ENCODE measurements at places on chromosomes 11 and 22. TPM values are rescaled to one million over a fixed set of nuclear protein-coding genes. Genes with fewer than 3 reads are reported as not detected.

GRCh38 chr22:49365191-49365837 lies 462.4 kb downstream of the BRD1 start:
- no peak overlapping the region for H3K4me3 ChIP-seq
- no peak overlapping the region for H3K27ac ChIP-seq
- DNase-seq, result no peak
- H3K27me3 ChIP-seq, result peaks cover 8% of the 10 kb centered on the region

Gene NUP50
- total RNA-seq, result 51.4 TPM

- H3K36me3 ChIP-seq, result no peaks in the 10 kb centered on the region
- no peak overlapping the region for H3K4me3 ChIP-seq
- H3K27me3 ChIP-seq, result no peaks in the 10 kb centered on the region
- H3K27ac ChIP-seq, result no peak overlapping the region
- H3K4me1 ChIP-seq, result peaks cover 6% of the 10 kb centered on the region
Observed at GRCh38 chr11:33703788-33704187, 3.2 kb upstream of the C11orf91 start.

DNA sequence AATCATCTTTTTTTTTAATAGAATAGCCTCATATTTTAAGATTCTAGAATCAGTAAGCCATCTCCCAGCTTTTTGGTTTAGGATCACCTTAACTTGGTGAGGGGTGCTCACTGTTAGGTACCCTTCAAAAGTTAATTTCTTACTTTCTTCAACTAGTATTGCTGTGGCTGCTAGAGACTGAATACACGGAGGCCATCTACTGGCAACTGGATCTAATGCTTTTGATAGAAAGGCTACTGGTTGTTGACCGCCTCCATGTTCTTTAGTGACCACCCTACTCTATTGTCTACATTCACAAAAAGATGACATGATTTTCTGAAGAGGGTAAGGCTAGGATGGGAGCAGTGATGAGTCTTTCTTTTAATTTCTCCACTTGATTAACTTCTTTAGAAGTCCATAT lies 16.7 kb upstream of the ALDH3B2 start:
- H3K4me1 ChIP-seq, result no peaks in the 10 kb centered on the region
- DNase-seq, result no peak
- H3K27ac ChIP-seq, result no peak overlapping the region
- H3K4me3 ChIP-seq, result no peak overlapping the region
- H3K36me3 ChIP-seq, result no peaks in the 10 kb centered on the region

DNA sequence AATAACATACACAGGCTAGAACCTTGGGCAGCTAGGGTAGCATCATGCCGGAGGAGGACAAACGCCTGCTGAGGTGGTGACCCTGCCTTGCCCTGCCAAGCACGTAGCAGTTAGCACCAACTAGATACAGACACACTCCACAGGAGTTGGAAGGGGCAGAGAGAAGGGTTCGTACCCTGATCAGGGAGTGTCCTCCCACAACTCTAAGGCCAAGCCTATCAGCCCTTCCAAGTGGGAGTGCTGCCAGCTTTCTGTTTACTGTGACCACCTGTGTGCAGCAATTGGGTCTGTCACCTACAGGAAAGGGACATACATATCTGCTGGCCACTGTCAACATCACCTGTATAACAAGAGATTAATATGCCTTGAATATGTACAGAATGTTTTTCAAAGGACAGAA lies 1.9 kb upstream of the THAP7 start:
- H3K4me3 ChIP-seq, result no peak overlapping the region
- no peaks in the 10 kb centered on the region for H3K27me3 ChIP-seq
- DNase-seq, result no peak
- H3K4me1 ChIP-seq, result peaks cover 16% of the 10 kb centered on the region
- peaks cover 4% of the 10 kb centered on the region for H3K36me3 ChIP-seq

GRCh38 chr11:128525411-128526243 lies 61.7 kb downstream of the ETS1 start:
- no peak overlapping the region for H3K4me3 ChIP-seq
- H3K27me3 ChIP-seq, result no peaks in the 10 kb centered on the region
- DNase-seq, result no peak
- no peaks in the 10 kb centered on the region for H3K36me3 ChIP-seq
- H3K27ac ChIP-seq, result no peak overlapping the region

DNA sequence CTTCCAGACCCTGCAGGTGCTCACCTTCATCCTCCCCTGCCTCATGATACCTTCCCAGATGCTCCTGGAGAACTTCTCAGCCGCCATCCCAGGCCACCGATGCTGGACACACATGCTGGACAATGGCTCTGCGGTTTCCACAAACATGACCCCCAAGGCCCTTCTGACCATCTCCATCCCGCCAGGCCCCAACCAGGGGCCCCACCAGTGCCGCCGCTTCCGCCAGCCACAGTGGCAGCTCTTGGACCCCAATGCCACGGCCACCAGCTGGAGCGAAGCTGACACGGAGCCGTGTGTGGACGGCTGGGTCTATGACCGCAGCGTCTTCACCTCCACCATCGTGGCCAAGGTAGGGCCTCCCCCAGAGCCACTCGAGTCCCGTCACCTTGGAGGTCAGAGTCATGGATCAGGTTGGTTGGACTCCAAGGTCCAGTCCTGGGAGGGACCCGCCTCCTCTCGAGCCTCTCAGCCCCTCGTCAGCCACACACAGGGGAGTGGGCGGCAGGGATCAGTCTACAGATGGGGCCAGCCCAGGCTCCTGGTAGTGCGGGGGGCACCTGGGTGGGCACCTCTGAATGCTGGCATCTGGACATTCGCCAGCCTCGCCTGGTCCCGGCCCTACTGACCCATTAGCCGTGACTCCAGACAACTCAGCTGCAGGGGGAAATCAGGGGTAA lies 34.8 kb upstream of the SLC22A12 start:
- no peak for DNase-seq
- no peak overlapping the region for H3K4me3 ChIP-seq
- no peak overlapping the region for H3K27ac ChIP-seq

GRCh38 chr11:35907648-35908431 lies 36.0 kb upstream of the LDLRAD3 start:
- no peaks in the 10 kb centered on the region for H3K27me3 ChIP-seq
- H3K4me3 ChIP-seq, result no peak overlapping the region
- no peaks in the 10 kb centered on the region for H3K36me3 ChIP-seq
- DNase-seq, result peak; percentile 90

- H3K36me3 ChIP-seq, result no peaks in the 10 kb centered on the region
- no peaks in the 10 kb centered on the region for H3K27me3 ChIP-seq
- H3K27ac ChIP-seq, result peak overlapping the region; percentile 6
- peaks cover 11% of the 10 kb centered on the region for H3K4me1 ChIP-seq
Observed at GRCh38 chr22:45270095-45271020, 14.4 kb upstream of the UPK3A start.

Gene SLC22A25
- not detected for total RNA-seq

All from prostate gland (tissue), 2 donors.